Neural crest cell (in vitro differentiated cells): ENCODE measurements at places on chromosomes 6 and 20. TPM values are rescaled to one million over a fixed set of nuclear protein-coding genes. Genes with fewer than 3 reads are reported as not detected.

ETV7 gene
- not detected in 2 replicates for total RNA-seq

LTA gene
- total RNA-seq = 0.26 and 0.36 TPM in 2 replicates

CST2 gene
- not detected in 2 replicates for total RNA-seq

CEBPB gene
- 7.6 and 7.8 TPM in 2 replicates for total RNA-seq

IRAK1BP1 gene
- total RNA-seq = 7.8 and 8.4 TPM in 2 replicates

DPPA5 gene
- total RNA-seq = not detected in 2 replicates

PGC gene
- total RNA-seq = not detected in 2 replicates

SAPCD1 gene
- total RNA-seq = 21.3 and 25.1 TPM in 2 replicates

ADGB gene
- not detected in 2 replicates for total RNA-seq

CTCFL gene
- total RNA-seq = 0.09 and 0.14 TPM in 2 replicates

GATA5 gene
- 0.14 TPM in 1 of 2 replicates, not detected in the other for total RNA-seq
